CD8-positive, alpha-beta T cell (primary cell): ENCODE measurements at places on chromosomes 11 and 22.

DNA sequence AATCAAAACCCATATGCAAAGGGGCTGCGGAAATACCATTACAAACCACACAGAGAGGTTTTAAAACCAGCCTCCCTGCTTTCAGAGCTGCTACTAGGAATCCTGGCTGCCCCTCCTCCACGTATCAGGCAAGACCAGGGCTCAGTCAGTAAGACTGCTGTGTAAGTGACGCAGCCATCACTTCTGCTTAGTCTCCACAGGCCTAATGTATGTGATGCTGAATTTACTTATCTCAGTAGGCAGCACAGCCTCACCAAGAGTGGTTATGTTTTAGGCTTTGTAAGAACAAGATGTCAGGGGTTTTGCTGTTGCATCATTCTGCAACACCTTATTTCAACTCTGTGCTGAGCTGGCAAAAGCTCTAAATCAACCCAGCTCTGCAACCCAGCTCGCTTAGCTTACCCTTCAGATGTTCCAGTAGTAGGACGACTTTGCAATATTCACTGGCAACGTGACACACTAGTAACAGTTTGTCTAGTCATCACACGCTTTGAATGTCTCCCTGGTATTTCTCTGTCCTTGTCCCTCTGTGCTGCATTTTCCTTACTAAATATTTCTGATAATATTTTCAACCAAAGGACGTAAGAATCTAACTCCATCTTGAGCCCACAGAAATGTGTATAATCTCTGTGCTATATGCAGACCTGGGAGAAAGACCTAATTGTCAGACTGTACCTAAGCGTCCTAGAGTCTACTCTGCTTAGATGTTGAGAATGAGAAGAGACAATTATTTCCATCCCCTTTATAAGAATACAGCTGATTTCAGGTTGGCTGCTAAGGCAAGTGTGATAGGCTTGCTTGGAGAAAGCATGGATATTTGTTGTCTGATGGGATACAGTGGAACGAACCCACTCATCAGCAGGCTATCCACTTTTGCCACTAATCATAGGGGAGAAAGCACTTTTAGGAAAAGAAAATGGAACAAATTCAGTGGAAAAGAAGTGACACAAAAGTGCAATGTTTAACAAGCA is 72.2 kb downstream of the LARGE2 start:
- no peak for DNase-seq

DNA sequence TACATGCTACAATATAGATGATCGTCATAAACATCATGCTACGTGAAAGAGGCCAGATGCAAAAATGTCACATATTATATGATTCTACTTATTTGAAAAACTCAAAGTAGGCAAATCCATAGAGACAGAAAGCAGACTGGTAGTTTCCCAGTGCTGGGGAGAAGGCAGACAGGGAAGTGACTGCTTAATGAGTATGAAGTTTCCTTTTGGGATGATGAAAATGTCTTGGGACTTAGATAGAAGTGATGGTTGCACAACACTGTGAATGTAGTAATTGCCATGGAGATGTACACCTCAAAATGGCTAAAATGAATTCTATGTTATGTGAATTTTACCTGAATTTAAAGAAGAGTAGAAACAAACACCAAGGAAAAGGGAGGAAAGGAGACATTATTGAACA is 45.2 kb upstream of the EHF start:
- no peak for DNase-seq

DNA sequence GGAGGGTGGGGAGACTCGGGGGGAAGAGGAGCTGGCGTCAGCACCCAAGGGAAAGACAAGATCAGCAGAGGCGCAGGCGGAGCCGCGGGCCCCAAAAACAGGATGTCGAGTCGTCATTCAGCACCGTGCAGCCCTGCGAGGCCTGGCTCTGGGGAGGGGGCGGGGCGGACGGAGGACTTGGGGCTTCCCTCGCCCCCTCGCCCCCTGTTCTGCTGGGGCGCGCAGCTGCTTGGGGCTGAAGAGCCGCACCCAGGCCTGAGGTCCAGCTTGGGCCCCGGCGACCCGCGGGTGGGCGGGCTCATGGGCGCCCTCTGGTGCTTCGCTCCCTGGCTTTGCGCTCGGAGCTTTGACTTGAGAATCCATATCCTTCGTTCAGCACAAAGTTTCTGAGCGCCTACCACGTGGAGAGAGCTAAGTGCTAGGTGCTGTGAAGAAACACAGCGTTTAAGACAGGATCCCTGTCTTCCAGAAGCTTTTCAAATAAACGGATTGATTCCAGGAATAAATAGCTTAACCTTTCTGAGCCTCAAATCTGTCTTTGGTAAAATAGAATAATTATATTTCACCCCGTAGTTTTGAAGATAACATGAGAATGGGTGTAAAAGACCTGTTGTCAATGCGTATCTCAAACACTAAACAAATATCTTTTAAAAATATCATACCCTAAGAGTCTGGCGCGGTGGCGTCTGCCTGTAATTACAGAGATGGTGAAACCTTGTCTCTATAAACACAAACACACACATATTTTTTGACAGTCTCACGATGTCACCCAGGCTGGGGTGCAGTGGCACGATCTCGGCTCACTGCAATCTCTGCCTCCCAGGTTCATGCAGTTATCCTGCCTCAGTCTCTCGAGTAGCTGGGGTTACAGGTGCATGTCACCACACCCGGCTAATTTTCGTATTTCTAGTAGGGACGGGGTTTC is 929 bp upstream of the RHOG start:
- peak; percentile 94 for DNase-seq

DNA sequence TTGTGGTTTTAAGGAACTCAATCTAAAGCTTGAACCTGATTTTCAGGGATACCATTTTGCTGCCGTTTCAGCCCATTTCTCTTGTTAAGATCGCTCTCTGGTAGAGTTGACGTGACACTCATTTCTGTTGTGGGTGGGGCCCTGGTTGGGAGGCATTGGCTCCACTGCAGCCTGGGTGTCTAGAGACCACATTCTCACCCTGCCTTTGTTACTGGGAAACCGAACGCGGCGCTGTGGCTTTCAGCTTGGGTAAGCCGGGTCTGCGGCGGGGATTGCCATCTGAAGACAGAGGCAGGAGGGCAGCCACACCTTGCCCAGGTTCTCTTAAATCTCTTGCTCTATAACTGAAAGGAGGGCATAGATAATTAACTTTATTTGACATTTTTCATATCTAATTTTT is 3.2 kb downstream of the EHF start:
- peak; percentile 18 for DNase-seq

DNA sequence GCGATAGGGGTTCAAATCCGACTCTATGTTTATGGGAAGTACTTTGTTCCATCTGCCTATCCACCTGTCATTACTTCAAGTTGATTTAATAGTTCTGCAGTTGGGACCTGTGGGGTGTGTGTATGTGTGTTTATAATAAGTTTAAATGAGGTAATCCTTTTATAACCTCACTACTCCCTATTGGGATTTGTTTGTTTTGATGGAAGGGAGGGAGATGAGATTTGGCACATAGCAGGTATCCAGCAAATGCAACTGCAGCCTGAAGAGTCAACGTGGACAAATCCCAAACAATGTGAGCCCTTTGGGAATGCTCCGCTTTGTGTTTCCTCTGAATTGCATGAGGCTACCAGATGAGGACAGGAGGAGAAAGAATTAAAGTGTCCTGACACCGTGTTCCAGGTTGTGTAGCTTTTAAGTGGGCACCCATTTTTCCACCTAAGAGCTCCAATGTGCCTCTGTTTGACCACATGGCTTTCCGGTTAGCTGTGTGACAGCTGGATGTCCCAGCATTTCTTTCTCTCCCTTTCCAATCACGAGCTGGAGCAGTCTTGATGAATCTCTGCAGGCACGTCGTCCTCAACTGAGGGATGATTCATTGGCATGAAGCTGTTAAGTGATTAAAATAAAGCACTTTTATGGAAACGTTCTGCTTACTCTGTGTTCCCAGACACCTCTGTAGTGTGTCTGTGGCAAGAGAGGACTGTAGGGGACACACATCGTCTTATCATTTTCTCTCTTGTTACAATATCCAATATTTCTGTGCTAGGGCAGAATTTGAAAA is 610.7 kb downstream of the NTM start:
- DNase-seq: no peak

DNA sequence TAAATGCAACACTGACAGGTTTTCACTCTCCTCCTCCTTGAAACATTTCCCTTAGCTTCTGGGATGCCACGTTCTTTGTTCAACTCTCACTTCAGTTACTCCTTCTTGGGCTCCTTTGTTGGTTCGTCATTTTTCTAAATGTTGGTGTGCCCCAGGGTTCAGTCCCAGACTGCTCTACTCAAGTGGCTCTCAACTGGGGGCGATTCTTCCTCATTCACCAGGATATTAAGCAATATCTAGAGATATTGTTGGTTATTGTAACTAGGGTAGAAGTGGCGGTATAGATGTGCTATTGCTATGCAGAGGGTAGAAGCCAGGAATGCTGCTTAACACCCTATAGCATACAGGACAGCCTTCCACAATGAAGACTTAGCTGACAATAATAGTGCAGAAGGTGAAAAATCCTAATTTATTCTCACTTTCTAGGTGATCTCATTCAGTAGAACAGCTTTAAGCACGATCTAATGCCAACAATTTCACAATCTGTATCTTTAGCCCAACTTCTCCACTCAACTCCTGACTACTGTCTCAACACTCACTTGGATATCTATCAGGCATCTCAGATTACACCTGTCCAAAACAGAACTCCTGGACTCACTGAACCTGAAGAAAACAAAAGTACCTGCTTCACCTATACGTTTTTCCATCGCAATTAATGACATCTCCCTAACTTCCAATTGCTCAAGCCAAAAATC is 4.6 kb downstream of the NUP160 start:
- DNase-seq: no peak

DNA sequence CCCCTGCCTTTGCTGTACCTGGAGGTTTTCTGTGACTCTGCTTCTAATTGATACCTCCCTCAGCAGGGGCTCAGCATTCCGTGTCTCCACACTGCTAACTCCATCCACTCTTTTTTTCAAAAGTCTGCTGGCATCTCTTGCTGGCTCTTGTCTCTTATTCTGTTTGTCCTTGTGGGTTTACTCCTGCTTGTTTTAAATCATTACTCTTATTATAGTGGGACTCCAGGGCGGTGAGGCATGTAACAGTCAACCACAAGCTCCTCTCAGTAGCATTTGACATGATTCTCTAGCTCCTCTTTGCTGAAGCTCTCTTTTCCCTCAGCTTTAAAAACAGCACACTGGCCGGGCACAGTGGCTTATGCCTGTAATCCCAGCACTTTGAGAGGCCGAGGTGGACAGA is 260.2 kb upstream of the NARS2 start:
- DNase-seq: no peak

- DNase-seq: no peak
Measured at GRCh38 chr22:42074846-42075676, 1.0 kb downstream of the PHETA2 start.

- no peak for DNase-seq
Measured at GRCh38 chr11:67662142-67662834, 11.8 kb upstream of the ACY3 start.

GRCh38 chr22:47784991-47785390 is 1022.5 kb downstream of the TBC1D22A start:
- DNase-seq: no peak

- no peak for DNase-seq
Measured at GRCh38 chr11:19753451-19754106, 40.9 kb downstream of the NAV2 start.

- no peak for DNase-seq
Measured at GRCh38 chr22:31923747-31924146, 20.6 kb upstream of the YWHAH start.

DNA sequence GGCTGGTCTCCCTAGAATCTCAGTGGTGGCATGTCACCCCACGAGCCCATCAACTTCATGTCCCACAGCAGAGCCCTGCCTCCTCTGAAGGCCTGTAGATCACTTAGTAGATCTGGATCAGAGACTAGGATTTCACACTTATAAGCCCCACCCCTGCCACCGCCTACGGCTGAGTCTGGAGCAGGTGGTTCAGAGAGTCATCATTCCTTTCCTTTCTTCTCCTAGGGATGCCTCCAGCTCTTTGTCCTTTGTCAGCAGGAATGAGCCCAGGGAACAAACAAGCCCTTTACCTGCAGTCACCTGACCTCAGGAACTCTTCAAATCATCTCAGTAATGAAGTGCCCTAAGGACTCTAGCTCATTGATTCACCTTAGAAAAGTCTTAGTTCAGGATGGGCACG is 37.8 kb downstream of the SCGB1A1 start:
- no peak for DNase-seq

GRCh38 chr22:35835998-35836691 is 118.5 kb downstream of the APOL5 start:
- DNase-seq: no peak
